ENCODE measurements at places on chromosomes 3 and 15. TPM values are rescaled to one million over a fixed set of nuclear protein-coding genes. Genes with fewer than 3 reads are reported as not detected.
A peak's percentile ranks its signal among the peaks of the same experiment; 100 is the strongest.

DNA sequence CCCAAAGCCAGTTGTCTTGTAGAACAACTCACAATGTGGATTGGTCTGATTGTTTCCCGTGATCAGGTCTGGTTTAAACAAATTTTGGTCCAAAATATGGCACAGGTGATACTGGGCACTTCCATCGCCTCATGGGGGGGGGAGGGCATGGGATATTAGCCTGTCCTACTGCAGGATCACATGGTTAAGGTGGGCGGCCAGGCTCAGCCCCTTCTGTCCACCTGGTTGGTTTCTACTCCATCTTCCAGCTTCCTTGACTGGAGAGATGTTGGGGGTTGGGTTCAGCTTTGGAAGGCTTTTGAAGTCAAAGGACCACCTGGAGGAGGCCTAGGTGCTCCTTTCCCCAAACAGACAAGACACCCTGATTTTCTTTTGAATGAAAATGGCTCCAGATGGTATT lies 7.2 kb downstream of the KLF13 start:
- H3K36me3 ChIP-seq: peaks cover 7% of the 10 kb centered on the region
- no peaks in the 10 kb centered on the region for H3K27me3 ChIP-seq
- H3K4me1 ChIP-seq: peaks cover 100% of the 10 kb centered on the region
- no peak overlapping the region for H3K4me3 ChIP-seq
- DNase-seq: no peak
- peak overlapping the region; percentile 67 for H3K27ac ChIP-seq

GRCh38 chr3:15623535-15624440 lies 22.2 kb downstream of the BTD start:
- DNase-seq: no peak
- H3K27ac ChIP-seq: peak overlapping the region; percentile 97
- H3K36me3 ChIP-seq: peaks cover 45% of the 10 kb centered on the region
- no peaks in the 10 kb centered on the region for H3K27me3 ChIP-seq
- H3K4me1 ChIP-seq: peaks cover 26% of the 10 kb centered on the region

GRCh38 chr15:59400103-59400813 lies 27.6 kb upstream of the MYO1E start:
- no peak overlapping the region for H3K4me3 ChIP-seq
- H3K4me1 ChIP-seq: no peaks in the 10 kb centered on the region
- peaks cover 35% of the 10 kb centered on the region for H3K27me3 ChIP-seq
- no peak overlapping the region for H3K27ac ChIP-seq
- H3K36me3 ChIP-seq: no peaks in the 10 kb centered on the region

- H3K27me3 ChIP-seq: peaks cover 35% of the 10 kb centered on the region
- no peak overlapping the region for H3K27ac ChIP-seq
- no peak overlapping the region for H3K4me3 ChIP-seq
- H3K36me3 ChIP-seq: no peaks in the 10 kb centered on the region
- H3K4me1 ChIP-seq: peaks cover 56% of the 10 kb centered on the region
Observed at GRCh38 chr3:29284497-29284896, 3.6 kb downstream of the RBMS3 start.

The CCR2 gene
- total RNA-seq: not detected

GRCh38 chr3:153163393-153163724 lies 1.3 kb downstream of the RAP2B start:
- no peaks in the 10 kb centered on the region for H3K27me3 ChIP-seq
- H3K36me3 ChIP-seq: peaks cover 4% of the 10 kb centered on the region
- peaks cover 59% of the 10 kb centered on the region for H3K4me1 ChIP-seq
- H3K27ac ChIP-seq: peak overlapping the region; percentile 60

DNA sequence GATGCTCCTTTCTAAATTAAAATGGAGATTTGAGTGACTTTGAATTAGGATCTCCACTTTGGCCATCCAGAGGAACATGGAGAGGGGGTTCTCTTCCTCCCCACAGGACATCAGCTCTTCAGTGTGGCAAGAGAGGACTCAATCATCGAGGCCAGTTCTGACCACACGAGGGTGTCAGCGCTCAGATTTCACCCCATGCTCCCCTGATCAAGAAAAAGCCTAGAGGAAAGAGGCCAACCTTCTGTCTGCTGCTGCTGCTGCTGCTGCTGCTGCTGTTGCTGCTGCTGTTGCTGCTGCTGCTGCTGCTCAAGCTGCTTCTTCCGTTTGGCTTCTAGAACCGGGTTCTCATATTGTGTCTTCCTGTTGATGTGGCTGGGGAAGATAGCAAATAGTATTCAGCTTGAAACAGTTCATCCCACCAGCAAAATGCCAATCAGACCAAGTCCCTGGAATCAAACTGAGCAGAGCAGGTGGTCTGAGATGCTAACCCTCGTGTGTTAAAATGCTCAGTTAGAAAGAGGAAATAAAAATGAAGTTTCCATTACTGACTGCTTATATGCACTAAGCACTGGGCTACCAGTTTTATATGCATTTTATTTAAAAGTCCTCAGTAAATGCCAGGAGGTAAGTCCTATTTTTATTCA lies 599.0 kb downstream of the MAGI1 start:
- H3K27me3 ChIP-seq: no peaks in the 10 kb centered on the region
- H3K27ac ChIP-seq: no peak overlapping the region
- no peak for DNase-seq
- no peaks in the 10 kb centered on the region for H3K4me1 ChIP-seq

DNA sequence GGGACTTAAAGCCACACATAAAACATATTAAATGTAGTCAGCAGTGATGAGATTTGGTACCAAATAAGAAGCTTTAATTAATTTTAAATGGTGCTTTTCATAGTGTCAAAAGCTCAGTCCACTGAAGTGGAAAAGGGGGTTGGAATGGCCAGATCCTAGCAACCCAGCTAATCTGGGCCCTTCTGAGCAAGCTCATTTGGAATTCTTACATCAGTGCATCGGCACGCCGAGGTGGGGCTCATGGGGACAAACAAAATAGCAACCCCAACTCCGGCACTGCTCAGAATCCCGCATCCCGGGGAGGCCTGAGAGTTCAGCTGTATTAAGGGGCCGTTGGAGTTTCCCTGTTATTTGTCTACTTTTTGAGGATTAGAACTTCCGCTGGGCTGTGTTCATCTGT lies 526.4 kb downstream of the SOX2 start:
- no peaks in the 10 kb centered on the region for H3K4me1 ChIP-seq
- DNase-seq: no peak
- no peak overlapping the region for H3K27ac ChIP-seq
- no peak overlapping the region for H3K4me3 ChIP-seq
- no peaks in the 10 kb centered on the region for H3K27me3 ChIP-seq

The DNAH1 gene
- 32.4 TPM for total RNA-seq

DNA sequence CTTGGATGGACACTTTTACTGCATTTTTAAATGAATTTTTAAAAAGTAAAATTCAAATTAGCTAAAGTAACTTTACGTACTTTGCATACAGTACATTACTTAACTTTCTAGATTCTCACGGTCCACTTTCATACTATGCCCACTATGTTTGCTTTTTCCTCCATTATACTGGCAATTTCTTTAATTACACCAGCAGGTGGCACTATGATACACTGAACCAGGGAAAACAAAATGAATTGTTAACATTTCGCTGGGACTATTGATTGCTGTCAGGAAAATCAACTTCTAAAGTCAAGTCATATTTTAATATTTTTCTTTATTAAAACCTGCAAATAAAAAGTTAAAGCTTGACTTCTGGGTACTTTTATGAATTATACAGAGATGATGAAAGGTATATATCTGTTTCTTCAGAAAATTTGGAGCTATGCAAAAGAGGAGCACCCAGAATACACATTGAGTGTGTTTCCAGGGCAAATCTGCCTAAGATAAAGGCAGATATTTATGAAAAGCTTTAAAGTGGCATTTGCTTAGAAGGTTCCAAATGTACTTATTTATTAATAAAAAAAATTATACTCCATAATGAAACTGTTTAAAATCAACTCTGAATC lies 21.8 kb upstream of the POU1F1 start:
- H3K4me3 ChIP-seq: no peak overlapping the region
- no peak for DNase-seq
- H3K27me3 ChIP-seq: peaks cover 7% of the 10 kb centered on the region
- H3K36me3 ChIP-seq: no peaks in the 10 kb centered on the region
- no peak overlapping the region for H3K27ac ChIP-seq
- H3K4me1 ChIP-seq: no peaks in the 10 kb centered on the region

DNA sequence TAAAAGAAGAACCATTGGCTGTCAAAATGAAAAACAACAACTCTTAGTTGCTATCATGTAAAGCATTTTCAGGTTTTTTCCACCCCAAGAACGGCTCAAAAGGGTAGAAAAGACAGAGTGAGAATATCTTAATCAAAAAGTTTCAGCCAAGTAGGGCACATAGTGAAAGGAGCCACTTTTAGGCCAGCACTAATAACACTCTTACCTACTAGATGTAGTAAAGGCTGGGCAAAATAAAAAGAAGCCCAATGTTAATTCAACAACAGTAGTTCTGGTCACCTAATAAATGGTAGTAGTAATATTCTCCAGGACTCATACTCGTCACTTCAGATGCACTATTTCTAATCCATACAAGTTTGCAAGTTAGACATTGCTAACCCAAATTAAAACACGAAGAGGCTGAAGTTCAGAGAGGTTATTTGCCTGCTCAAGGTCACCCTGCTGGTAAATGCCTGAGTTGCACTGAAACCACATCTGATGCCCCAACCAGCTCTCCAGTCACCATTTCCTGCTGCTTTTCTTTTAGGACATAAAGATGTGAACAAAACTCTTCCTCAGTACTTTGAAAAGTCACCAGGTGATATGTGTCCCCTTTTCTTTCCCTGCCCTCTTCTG lies 7.5 kb downstream of the GOLIM4 start:
- H3K4me1 ChIP-seq: peaks cover 12% of the 10 kb centered on the region
- no peak for DNase-seq
- no peaks in the 10 kb centered on the region for H3K36me3 ChIP-seq
- H3K4me3 ChIP-seq: no peak overlapping the region
- peaks cover 28% of the 10 kb centered on the region for H3K27me3 ChIP-seq

DNA sequence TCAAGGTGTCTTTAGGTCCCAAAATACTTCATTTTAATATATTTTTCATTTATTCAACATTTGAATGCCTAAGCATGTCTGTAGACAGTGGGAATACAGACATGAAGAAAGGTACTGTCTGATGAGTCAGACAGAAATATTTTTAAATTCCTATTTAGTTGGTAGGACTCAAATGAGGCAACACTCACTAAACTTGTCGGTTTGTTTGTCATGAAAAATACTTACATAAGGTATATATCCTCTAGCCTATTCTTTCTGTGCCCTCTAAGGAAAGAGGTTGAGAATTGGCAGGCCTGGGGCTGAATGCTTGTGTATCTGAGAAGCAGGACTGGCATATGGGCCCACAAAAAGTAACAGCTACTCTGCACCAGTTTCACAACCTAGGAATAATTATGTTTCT lies 423.6 kb upstream of the MDFIC2 start:
- H3K36me3 ChIP-seq: no peaks in the 10 kb centered on the region
- H3K4me3 ChIP-seq: no peak overlapping the region
- peaks cover 14% of the 10 kb centered on the region for H3K27me3 ChIP-seq
- DNase-seq: no peak

The ALS2CL gene
- total RNA-seq: 1.9 TPM

The ADAMTS17 gene
- total RNA-seq: 2.6 TPM

DNA sequence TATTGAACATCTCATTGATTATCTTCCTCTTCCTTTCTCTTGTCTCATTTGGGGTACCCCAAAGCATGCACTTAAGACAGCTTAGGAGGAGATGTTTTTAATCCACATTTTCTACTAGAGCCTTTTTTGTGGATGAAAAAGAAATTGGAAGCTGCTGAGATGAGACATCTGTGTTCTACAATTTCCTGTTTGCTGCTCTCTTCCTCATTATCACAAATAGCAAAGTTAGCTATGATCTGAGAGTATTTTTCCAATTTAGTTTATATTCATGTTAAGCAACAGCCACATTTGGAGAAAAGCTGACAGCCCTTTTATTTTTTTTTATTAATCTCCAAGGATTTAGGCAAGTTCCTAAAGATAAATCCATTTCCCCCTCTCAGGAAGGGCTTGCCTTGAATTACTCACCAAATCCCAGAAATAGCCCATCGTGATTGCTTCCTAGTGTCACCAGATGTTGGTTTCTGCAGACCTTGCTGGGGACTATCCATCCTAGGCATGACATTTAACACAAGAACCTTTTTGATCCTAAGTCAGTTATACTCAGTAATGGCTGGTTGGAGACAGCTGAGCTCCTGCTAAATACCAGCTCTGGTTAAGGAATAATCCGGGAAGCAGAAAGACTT lies 70.8 kb upstream of the FILIP1L start:
- no peak overlapping the region for H3K4me3 ChIP-seq
- H3K36me3 ChIP-seq: peaks cover 4% of the 10 kb centered on the region
- H3K4me1 ChIP-seq: no peaks in the 10 kb centered on the region
- peaks cover 6% of the 10 kb centered on the region for H3K27me3 ChIP-seq
- DNase-seq: no peak
- H3K27ac ChIP-seq: no peak overlapping the region

GRCh38 chr15:90560229-90560776 lies 30.6 kb downstream of the CRTC3 start:
- no peak overlapping the region for H3K4me3 ChIP-seq
- peaks cover 88% of the 10 kb centered on the region for H3K4me1 ChIP-seq
- H3K36me3 ChIP-seq: peaks cover 1% of the 10 kb centered on the region
- DNase-seq: no peak

- peaks cover 15% of the 10 kb centered on the region for H3K27me3 ChIP-seq
- DNase-seq: no peak
- H3K4me3 ChIP-seq: no peak overlapping the region
Observed at GRCh38 chr15:39301589-39301999, 279.3 kb upstream of the THBS1 start.

The RPP14 gene
- 17.2 TPM for total RNA-seq

GRCh38 chr3:67419218-67419529 lies 235.2 kb downstream of the SUCLG2 start:
- no peaks in the 10 kb centered on the region for H3K4me1 ChIP-seq
- H3K4me3 ChIP-seq: no peak overlapping the region
- H3K27me3 ChIP-seq: no peaks in the 10 kb centered on the region
- no peak overlapping the region for H3K27ac ChIP-seq
- H3K36me3 ChIP-seq: peaks cover 14% of the 10 kb centered on the region

DNA sequence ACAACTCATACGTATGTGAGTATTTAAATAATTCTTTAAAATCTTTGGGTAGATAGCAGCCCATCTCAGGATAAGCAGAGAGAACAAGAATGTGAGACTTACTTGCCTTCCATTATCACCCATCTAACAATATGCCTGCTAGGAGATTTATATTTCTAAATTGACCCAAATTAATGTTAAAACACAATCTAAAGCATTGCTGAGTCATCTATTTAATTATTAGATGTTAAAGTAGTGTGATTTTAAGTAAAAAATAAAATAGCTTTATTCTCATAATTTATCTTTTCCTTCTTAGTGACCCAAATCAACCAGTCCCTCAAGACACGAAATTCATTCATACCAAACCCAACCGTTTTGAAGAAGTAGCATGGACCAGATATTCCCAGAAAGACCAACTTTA lies 578.9 kb upstream of the NAALADL2 start:
- no peaks in the 10 kb centered on the region for H3K4me1 ChIP-seq
- H3K4me3 ChIP-seq: no peak overlapping the region
- H3K27me3 ChIP-seq: no peaks in the 10 kb centered on the region
- no peaks in the 10 kb centered on the region for H3K36me3 ChIP-seq
- DNase-seq: no peak
- no peak overlapping the region for H3K27ac ChIP-seq

GRCh38 chr3:125187599-125187910 lies 25.0 kb downstream of the SLC12A8 start:
- peaks cover 8% of the 10 kb centered on the region for H3K4me1 ChIP-seq
- no peak overlapping the region for H3K4me3 ChIP-seq
- no peak for DNase-seq

The LDHAL6B gene
- total RNA-seq: not detected

The CSPG5 gene
- 0.48 TPM for total RNA-seq

- H3K4me1 ChIP-seq: peaks cover 20% of the 10 kb centered on the region
- no peak overlapping the region for H3K27ac ChIP-seq
- DNase-seq: no peak
- H3K27me3 ChIP-seq: no peaks in the 10 kb centered on the region
Observed at GRCh38 chr3:113560831-113561623, 28.7 kb downstream of the SIDT1 start.

Measured in activated T-cell treated with anti-CD3 and anti-CD28 coated beads, Interleukin-2, amount 50 U/mL, for 72 hours (primary cell).